ENCODE measurements at places on chromosomes 1 and 21.

GRCh38 chr21:34707876-34708325 is 39.1 kb downstream of the CLIC6 start:
- DNase-seq = no peak

DNA sequence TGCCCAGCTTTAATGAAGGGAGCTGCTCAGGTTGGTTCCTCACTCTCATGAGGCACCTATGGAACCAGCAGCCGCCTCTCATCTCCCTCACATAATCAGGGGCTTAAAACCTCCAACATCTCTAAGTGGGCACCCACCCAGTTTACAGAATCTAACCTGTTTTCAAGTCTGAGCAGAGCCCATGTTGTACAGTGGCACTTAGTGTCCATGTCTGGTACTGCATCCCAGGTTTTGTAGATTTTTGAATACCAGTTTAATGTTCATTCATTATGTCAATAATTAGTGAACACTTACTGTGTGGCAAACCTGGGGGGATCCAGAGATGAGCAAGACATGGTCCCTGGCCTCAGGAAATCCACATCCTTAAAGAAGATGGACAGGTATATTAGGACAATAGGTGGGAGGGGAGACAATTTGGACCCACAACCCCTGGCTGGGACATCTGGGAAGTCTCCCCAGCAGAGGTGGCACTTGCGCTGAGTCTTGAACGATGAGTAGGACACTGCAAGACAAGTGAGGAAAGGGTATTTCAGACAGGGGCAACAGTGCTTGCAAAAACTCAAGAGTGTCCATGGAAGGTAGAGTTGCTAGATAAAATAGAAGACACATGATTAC is 83.3 kb downstream of the LACTBL1 start:
- DNase-seq = no peak

DNA sequence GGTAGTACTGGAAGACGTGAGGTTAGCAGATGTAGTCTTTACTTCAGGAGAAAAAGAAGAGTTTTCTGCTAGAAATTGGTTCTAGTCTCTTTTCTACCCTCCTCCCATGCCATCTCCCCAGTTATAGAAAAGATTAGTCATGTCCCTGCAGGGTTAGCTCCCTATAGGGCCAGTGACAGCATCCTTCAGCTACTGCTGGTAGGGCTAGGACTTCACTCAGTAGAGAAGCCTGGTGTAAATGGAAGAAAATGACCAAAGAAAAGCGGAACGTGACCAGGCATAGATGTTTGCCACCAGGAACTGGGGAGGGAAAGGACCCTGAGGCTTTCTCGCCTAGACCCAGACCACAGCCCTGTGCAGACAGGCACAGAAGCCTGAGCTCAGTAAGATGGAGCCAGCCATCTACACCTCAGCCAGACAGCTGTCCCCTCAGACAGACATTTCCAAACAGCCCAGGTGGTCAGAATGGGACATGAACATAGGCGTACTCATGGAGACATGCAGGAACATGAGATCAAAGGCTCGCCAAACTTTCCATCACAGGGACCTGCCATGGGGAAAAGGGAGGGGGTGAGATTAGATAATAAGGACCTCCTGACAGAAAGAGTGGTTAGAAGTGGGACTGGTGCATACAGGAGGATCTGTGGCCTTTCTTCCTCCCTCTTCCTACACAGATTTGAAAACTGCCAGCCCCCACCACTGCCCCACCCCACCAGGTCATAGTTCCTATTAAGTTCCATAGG is 23.5 kb upstream of the SLAMF9 start:
- no peak for DNase-seq

DNA sequence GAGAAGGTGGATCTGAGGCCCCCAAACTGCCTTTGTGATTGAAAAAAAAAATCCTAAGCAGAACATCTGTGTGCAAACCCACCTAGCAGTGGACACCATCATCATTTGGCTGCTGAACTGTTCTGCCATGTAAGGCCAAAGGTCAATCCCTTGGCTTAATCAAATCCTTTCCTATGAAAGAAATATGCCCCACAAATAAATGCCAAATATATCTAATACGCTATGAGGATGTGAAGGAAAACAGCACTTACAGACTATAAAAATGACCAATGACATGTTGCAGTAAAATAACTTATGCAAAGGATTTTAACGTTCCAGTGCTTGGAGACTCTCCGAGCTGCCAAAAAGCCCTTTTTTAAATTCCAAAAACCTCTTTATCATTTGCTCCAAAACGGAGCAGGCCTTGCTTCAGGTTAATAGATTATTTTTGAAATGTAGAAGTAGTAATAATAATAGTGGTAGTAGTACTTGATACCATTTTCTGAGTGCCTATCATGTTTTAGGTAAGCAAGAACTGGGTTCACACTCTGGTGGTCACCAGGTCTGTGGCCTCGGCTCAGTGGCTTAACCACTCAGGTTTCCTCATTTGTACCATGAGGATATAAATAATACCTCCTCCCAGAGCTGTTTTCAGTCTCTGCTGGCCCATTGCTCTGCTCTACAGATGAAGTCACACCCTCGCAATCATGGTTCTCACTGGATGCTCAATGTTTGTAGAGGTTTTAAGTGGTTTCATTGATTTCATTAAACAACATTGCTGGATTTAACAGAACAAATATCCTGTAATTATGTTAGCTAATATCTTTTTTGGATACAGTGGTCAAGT is 47.9 kb upstream of the EDEM3 start:
- no peak for DNase-seq

- DNase-seq = no peak
These were observed 67.2 kb downstream of the ZBTB18 start for GRCh38 chr1:244118109-244118761.

DNA sequence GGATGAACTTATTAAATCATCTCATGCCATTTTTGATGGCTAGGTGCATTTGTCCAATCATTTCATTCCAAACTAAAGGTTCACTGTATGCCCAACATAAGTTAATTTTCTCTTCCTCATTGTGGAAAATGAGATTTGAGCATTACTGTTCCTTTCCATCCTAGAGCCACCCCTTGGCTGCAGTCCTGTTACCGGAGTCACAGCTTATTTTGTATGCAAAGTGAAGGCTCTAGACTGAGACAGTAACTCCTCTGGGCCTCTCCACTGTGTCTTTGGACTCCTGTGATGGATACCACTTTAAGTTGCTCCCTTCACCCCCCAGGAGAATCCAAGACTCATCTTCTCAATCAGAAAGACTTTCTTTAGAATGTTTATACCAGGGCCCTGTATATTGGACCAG is 59.7 kb downstream of the FGGY start:
- no peak for DNase-seq

GRCh38 chr1:21630571-21631343 is 38.4 kb downstream of the RAP1GAP start:
- no peak for DNase-seq

DNA sequence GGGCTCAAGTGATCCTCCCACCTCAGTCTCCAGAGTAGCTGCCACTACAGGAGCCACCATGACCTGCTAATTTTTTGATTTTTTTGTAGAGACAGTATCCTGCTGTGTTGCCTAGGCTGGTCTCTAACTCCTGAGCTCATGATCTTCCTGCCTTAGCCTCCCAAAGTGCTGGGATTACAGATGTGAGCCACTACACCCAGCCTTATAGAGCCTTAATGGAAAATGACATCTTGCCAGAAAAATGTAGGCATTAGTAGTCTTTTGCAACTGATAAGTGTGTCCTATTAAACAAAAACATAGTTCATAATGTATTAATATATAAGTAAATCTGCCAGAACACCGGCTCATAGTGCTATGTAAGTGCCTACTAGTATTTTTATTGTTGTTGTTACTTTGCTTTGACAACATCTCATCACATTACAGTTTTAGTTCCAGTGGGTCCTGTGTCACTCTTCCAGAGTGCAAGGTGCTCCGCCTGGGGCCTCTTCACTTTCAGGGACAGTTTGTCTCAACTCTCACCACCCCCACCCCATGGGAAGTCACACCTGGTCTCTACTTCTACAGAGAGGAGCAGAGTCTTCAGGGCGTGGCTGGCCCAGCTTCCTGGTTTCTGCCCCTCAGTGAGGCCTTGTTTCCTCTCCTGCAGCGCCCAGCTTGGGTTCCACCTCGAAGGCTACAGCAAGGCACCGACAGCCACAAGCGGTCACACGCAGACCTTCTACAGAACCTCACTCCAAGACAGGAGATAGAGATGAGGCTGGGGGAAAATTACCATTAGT is 30.1 kb downstream of the RHOU start:
- DNase-seq = no peak

GRCh38 chr1:150760013-150760412 is 5.6 kb downstream of the CTSS start:
- no peak for DNase-seq

GRCh38 chr1:216500273-216500967 is 77.2 kb upstream of the USH2A start:
- no peak for DNase-seq

DNA sequence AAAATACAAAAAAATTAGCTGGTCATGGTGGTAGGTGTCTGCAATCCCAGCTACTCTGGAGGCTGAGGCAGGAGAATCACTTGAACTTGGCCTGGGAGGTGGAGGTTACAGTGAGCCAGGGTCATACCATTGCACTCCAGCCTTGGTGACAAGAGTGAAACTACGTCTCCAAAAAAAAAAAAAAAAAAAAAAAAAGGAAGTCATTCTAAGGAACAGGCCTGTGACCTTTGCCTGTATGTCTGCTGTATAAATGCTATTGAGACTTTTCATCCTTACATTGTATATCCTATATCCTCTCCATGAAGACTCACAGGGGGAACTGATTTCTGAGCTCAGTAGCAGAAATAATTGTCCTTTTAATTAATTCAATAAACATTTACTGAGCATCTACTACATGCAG is 7.5 kb upstream of the CTPS1 start:
- no peak for DNase-seq

GRCh38 chr1:14511796-14512585 is 86.5 kb upstream of the KAZN start:
- DNase-seq = no peak

GRCh38 chr1:154272999-154273563 is 652 bp downstream of the HAX1 start:
- no peak for DNase-seq

GRCh38 chr1:176885751-176886150 is 278.8 kb downstream of the ASTN1 start:
- no peak for DNase-seq

- DNase-seq = no peak
These were observed 28.9 kb downstream of the ERI3 start for GRCh38 chr1:44326024-44326701.

GRCh38 chr1:201481761-201482493 is 12.9 kb upstream of the PHLDA3 start:
- peak; percentile 62 for DNase-seq

- no peak for DNase-seq
These were observed 144.6 kb upstream of the HMGB4 start for GRCh38 chr1:33719326-33719725.
